CD4-positive, alpha-beta T cell treated with Interleukin-1 beta for 1 hour (primary cell): ENCODE measurements at places on chromosomes 3 and 15.
A peak's percentile ranks its signal among the peaks of the same experiment; 100 is the strongest.

DNA sequence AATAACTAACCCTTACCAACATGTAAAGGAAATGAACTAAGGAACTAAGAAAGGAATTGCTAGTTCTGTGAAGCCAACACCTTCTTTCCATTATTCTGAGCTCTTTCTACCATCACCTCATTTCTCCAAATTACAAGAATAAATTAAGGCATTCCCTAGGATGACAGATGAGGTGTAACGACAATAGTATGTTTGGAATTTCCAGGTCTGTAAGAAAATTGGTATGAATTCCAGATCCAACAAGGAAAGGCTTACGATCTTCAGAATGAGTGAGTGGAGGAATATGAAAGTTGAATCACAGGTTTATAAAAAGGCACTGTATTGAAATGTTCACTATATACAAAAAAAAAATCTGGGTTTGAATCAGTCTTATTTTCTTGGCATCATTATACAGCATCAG is 4.5 kb upstream of the NANOGP8 start:
- DNase-seq, result no peak

DNA sequence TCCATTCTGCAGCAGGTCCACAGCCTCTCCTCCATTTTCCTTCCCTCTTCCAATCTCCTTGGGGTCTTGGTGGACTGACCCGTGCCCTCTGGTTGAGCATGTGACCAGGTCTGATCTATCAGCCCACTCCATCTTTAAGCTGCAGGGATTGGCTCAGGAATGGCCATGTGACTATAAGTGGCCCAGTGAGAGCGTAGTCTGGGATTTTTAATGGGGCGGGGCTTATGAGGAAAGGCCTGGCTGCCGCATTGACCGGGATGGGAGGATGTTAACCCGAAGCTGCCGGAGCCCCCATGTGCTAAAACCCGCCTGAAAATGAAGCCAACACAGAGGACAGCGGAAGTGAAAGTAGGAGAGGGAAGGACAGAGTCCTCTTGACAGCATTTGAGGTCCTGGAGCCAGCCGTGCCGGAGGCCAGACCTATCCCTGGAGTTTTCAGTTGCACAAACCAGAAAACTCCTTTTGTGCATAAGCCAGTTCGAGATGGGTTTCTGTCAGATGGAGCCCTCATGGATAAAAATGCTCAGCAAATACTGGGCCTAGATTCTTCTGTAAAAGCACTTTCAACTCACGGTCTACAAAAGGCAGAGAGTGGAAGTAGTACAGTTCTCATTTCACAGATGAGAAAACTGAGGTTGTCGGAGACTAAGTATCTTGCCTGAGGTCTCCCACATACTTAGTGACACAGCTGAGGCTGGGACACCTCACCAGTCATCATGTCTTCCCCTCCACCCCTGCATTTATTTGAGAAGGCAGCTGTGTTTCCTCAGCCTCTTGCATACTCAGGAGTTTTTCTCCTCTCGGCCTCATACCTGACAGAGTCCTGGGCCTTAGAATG is 61.9 kb downstream of the ATP2B2 start:
- no peak for DNase-seq

DNA sequence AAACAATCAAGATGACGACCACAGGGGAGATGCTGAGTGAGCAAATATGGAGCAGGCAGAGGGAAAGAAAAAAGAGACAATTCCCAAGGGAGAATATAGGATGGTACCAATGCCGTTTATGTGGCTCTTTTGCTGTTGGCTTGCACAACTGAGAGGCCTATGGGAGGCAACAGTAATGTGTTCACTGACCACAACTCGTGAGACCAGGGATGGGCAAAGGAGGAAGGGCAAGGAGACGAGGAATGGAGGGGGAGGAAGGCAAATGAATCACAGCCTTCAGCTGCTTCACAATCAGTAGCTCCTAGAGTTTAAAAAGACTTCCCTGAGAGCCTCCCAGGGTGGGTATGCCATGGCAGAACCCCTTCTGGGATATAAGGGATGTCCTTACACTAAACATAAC is 131.5 kb downstream of the SLC9A9 start:
- no peak for DNase-seq

DNA sequence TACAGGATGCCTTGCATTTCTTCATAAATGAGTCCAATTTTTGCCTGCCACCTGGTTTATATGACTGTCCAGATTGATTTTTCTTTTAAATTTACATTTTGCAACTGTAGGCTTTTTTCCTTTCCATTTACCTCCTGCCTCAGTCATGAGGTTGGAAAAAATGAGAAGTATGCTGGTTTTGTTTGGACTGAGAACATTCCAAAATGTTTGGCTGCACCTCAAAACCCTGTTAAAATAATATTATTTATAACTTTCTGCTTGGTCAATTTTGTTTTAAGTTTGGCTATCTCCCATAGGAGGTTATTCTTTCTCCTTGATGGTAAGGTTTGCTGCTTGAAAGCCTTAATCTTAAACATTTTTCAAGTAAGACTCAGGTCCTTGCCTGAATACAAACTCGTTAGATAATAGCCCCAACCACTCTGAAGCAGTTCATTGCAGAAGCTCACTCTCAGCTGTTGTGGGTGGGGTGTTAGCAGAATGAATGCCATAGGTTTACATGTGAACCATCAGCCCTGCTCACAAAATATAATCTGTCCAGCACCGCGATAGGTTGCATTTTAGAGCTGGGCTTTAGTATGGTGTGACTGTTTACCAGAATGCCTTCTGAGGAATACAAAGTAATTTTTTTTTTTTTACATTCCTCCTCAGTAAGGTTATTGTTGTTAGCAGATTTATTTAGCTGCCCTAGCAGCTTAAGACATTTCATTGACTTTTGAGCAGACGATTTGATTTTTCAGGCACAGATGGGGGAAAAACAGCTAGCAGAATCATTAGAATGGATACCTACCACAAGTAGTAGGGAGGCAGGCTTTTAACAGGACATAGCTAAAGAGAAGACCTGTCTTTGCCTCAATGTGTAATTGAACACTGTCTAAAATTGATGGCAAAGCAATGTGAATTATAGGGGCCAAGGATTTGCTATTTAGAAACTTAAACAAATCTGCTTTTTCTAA is 630.8 kb upstream of the KCNMB2 start:
- no peak for DNase-seq

- no peak for DNase-seq
These were observed 192.2 kb upstream of the GADL1 start for GRCh38 chr3:31086698-31087097.

- DNase-seq, result no peak
These were observed 2.7 kb downstream of the RBM6 start for GRCh38 chr3:49942651-49943050.

GRCh38 chr3:56291953-56292352 is 176.3 kb downstream of the ERC2 start:
- DNase-seq, result no peak

GRCh38 chr3:13715961-13716360 is 163.9 kb downstream of the WNT7A start:
- DNase-seq, result no peak

GRCh38 chr3:48492461-48493202 is 11.3 kb downstream of the SHISA5 start:
- DNase-seq, result peak; percentile 25

- no peak for DNase-seq
These were observed 28.0 kb upstream of the CAV3 start for GRCh38 chr3:8705575-8705974.
